RPMI8226 (cell line): ENCODE measurements at places on chromosomes 13 and 19.

GRCh38 chr19:30879736-30880135 lies 469.5 kb downstream of the TSHZ3 start:
- no peak for DNase-seq

GRCh38 chr19:33422369-33423180 lies 49.1 kb downstream of the CEBPG start:
- no peak for DNase-seq

DNA sequence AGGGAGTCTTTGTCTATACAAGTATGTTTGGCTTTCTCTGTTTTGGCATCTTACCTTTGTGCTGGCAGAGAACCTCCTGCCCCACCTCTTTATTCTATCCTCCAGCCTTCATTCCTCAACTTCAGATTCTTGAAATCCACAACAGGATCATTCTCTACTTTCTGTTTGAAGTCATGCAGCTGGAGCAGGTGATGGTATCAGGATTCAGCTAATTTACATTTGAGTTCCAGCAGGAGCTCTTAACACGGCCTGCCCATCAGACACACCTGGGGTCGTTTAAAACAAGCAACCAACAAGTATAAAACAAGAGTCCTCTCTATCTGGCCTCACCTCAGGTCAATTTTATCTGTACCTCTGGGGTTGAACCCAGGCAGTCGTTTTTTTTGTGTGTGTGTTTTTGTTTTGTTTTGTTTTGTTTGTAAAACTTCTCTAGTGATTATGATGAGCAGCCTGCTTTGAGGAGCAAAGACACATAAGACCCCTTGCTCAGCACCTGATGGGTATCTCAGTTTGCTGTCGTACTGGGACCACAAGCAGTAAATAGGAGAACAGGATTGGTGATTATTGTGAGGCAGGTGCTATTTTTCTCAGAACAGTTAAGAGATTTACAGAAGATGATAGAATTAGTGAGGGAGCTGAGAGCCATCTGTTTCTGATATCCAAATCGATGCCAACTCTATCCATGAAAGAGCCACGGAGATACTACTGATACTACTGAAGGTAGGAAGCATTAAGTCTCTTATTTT lies 78.4 kb downstream of the GPC6 start:
- no peak for DNase-seq

- DNase-seq: no peak
Observed at GRCh38 chr13:50250401-50250800, 235.2 kb downstream of the KCNRG start.

DNA sequence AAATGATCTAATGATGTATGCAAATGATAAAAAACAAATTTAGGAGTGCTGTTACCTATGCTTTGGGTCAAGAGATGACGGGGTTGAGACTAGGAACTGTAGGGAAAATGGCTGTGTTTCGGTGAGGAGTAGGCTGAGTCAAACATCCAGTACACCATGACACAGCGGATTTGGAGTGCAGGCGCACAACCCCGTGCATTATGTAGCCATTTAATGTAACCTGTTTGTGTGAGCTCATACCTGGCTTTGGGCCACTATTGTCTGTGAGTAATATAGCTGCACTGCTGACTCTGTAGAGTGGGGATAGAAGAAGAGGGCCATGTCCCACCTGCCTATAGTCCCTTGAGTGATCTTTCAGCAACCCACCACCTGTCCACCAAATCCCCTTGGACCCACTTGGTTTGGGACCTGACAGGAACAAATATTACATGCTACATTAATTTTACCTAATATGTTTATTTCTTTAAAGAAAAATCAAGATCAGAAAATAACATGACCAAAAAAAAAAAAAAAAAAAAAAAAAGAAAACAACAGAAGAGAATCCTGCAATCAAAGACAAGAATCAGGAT lies 95.5 kb upstream of the KLHL1 start:
- DNase-seq: peak; percentile 29

- DNase-seq: no peak
Observed at GRCh38 chr13:59111751-59112171, 1052.0 kb downstream of the DIAPH3 start.

- DNase-seq: no peak
Observed at GRCh38 chr19:42226886-42227285, 6.8 kb downstream of the ZNF526 start.

- DNase-seq: no peak
Observed at GRCh38 chr13:86476656-86477055, 677.4 kb upstream of the SLITRK6 start.

DNA sequence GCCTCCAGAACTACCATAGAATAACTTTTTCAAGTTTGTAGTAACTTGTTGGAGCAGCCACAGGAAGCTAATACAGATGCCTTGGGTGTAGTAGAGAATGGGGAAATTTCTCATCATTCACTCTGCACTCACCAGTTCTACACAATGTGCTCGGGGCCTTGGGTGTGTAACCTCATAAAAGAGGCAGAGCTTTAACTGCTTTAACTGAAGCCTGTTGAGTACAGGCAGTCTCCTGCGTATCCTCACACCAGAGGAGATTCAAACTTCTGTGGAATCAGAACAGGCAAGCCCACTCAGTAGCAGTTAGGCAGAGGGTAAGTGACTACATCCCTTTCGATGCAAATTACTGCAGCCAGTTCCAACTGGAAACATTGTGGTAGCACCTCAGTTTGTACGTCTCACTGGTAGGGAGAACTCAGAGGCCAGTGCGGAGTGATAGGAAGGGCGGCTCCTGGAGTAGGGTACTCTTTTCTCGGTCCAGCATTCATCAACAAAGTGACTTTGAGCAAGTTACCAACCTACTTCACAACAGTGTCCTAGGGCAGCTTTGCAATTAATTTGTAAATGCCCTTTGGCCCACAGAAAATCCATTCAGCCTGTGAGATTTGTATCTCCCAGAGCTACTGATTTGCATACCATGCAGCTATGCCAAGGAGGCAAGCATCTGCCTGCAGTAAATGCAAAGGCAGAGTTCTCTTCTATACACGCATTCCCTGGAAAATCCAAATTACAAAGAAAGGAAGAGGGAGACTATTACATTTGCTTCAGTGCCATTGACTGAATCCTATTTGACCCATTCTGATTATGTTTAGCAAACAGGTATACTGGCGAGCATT lies 904.3 kb downstream of the DIAPH3 start:
- no peak for DNase-seq

- DNase-seq: no peak
Observed at GRCh38 chr19:9909251-9909650, 27.1 kb downstream of the OLFM2 start.

DNA sequence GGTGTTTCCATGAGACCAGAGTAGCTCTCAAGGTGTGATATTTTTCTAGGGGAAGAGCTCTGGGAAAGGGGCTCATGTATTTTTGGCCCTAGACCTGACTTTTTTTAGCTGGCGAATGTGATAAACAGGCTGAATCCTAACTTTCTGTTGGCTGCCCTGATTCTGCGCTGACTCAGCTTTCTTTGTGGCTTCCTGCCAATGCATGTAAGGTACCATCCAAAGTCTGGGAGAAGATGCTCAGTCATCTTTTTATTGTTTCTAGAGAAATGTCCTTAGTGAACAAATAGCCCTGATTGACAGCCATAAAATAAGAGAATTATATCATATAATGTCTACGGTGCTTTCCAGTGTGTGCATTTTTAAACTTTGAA lies 113.6 kb upstream of the MBNL2 start:
- DNase-seq: peak; percentile 67

GRCh38 chr13:43445668-43446067 lies 341.1 kb downstream of the ENOX1 start:
- DNase-seq: no peak

DNA sequence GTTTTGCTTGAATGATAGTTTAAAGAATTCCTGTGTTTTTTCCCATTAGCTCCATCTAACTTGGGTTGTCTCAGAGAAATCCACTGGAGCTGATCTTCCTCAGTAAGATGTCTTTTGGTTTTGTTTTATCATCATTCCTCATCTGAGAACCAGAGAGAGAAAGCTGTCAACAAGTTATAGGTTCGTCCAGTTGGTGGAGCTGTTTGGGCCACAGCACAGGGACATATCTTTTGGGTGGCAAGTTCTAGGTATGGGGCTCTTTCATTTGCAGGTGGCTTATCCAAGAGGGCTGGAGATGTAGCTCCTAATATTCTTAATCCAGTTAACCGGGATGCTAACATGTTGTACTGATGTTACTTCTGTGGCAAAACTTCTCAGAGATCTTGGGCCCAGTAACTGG lies 174.2 kb downstream of the KCNRG start:
- no peak for DNase-seq

DNA sequence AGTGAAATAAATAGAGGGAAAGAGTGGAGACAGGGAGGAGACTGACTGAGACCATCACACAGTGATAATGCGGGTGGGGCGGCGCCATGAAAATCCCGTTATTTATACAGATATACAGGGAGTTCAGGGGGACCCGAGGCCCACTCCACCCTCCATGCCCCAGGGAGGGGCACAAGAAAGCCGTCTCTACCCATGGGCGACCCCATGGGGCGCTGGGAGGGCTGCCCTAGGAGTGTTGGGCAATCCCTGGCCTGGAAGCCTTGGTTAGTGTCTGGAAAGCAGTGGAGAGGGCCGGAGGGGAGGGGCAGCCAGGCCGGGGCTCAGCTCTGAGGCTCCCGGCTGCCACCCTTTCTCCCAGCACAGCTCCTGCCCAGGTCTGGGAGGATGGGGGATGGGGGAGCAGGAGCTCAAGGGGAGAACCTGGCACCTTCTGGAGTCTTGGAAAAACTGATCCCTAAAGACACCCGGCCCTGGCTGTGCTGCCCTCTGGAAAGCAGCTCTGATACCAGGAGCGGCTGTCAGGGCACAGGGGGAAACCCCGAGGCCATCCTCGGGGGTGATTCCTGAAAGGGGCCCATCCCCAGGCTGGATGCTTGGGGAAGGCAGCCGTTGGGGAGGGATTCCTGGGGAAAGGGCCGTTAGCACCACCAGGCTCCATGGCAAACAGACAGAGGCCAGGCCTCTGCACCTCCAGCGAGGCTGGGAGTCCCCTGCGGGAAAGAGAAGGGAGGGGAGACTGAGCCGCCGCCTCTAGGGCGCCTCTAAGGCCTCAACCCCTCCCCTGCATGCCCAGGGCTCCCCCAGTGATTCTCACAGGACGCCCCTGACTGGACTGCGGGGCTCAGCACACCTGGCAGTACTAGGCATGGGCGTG lies 3.0 kb upstream of the PRKD2 start:
- no peak for DNase-seq

DNA sequence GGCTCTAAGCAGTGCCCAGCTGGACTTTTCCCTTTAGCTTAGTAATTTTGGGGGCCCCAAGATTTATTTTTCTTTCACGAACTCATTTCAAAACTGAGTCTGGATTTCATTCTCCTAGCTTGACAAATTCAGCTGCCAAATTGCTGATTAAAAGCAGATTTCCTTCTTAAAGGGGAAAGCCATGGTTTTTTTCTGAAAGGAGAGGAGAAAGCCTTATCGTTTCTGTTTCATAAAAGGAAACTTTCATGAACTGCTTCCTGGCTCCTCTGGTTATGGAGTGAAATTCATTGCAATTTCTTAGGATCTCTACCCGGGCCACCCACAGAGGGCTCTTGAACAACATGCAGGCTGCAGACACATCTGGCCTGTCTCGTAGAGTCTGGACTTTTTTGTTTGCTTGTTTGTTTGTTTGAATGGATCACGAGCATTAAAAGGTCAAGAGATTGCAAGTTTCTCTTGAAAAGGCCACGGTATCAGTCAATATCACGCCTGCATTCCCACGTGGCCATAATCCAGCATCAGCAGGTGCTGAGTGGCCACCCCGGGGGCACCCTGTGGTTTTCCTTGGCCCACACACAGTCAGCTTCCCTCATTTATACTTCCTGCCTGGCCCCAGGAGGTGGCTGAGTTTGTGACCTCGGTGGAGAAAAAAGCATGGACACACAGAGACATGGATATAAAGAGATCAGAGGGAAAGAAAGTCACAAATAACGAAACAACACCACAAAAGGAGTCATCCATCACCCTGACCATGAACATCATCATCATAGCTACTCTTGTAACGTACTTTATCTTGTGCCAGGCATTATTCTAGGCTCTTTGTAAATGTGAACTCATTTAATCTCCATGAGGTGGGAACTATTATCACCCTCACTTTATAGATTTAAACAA lies 10.5 kb upstream of the KLK4 start:
- DNase-seq: peak; percentile 18

DNA sequence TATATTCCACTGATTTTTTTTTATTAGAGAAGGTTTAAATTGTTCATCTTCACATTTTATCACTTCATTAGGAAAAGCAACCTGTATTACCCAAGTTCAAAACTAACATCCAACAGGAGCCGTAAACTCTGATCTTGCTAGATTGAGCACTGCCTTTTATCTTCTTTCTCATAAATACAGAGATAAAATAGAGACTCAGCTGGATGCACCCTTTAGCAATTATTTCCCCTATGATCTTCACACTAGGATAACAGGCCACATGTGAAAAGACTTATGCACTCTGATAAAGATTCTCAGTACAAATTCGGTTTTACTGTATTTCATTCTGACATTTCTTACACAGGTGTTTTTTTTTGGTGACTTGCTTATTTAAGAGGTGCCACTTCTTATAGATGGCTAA lies 2438.2 kb upstream of the PCDH20 start:
- no peak for DNase-seq

GRCh38 chr13:42041011-42041683 lies 7.3 kb upstream of the DGKH start:
- DNase-seq: peak; percentile 78

DNA sequence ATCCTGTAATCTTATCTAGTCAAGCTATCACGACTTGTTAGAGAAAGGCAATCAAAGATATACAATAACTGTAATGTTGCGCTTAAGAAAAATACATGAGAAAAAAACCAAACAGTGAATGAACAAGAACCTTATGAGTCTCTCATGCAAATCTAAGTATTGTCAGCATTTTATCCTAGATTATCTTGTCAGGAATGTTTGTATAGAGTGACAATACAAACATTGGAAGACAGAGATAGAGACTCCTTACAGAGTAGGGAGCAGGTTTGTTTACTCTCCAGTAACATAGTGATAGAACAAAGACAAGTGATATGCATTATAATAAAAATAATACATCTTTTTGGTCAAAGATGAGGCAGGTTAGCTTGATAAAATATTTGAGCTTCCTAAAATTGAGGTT lies 444.8 kb downstream of the SLITRK5 start:
- no peak for DNase-seq

DNA sequence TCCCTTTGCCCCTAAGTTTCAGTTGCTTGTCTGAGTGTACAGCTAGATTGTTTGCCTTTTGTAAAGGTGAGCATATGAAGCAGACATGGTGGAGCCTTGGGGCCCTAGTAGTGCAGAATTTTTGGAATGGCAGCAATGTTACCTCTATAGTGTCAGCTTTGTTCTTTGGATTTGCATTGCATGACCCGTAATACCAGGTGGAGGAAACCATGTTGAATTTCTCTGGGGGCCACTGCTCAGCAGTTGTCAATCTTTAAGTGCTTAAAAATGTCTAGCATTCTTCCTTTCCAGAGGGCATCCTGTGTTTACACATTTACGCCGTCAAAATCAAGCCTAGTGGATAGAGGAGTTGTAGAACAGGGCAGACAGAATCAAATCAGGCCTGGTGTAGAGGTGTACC lies 303.3 kb downstream of the ATP8A2 start:
- DNase-seq: no peak

GRCh38 chr13:60028021-60028420 lies 135.7 kb downstream of the DIAPH3 start:
- DNase-seq: no peak
